SJSA1 (cell line): ENCODE measurements at places on chromosomes 7 and 10.

DNA sequence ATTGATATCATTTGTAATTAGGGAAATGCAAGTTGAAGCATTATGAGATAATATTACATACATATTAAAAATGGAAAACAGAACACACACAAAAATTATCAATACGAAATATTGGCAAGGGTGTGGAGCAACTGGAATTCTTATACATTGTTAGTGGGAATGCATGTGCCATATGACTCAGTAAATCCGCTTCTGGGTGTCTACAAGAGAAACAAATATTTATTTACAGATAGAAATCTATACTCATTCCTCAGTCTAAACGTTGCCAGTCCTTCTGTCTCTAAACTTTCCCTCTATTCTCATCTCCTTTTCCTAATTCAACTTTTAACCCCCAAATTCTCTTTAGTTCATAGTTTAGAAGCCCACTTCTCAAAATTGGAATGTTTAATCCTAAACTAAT is 170.4 kb upstream of the LRRTM3 start:
- no peak for DNase-seq

GRCh38 chr10:80769700-80770160 is 232.0 kb downstream of the SH2D4B start:
- DNase-seq = no peak

- DNase-seq = no peak
These were observed 2.9 kb downstream of the KLF6 start for GRCh38 chr10:3782146-3782450.

DNA sequence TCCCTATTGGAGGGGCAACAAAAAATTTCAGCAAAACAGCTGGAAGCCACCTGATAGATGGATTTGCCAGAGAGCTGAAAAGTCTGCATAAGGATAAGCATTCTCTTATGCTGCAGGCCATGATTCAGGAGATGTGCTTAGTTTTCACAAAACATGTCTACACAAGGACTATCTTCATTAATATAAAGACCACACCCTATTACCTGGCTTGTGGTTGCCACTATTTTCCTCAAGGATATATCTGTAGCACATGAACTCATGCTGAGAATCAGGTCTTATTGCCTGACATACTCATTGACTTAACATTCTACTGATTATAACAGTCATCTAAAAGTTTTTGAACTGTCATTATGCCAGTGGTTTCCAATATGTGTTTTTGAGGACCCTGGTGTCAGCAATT is 7.1 kb upstream of the COL17A1 start:
- DNase-seq = no peak
